Fibroblast of upper back skin (primary cell): ENCODE measurements at places on chromosomes 16 and 17.

- no peak for DNase-seq
These were observed 36.4 kb downstream of the PEMT start for GRCh38 chr17:17555151-17555550.

GRCh38 chr17:82627405-82627804 is 20.8 kb downstream of the WDR45B start:
- DNase-seq = no peak

GRCh38 chr17:15124264-15124595 is 140.9 kb downstream of the PMP22 start:
- peak; percentile 82 for DNase-seq

DNA sequence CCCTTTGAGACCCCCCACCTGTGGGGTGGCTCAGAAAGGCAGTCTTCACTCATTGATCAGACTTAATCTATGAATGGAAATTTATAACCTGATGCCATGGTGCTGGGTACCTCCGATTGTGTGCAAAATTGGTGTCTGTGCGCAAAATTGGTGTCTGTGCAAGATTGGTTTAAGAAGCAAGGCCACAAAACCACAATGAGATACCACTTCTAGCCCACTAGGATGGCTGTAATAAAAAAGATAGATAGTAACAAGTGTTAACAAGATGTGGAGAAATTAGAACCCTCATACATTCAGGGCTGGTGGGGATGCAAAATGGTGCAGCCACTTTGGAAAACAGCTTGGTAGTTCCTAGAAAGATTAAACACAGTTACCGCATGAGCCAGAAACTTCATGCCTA is 13.9 kb upstream of the CSNK2A2 start:
- DNase-seq = no peak

DNA sequence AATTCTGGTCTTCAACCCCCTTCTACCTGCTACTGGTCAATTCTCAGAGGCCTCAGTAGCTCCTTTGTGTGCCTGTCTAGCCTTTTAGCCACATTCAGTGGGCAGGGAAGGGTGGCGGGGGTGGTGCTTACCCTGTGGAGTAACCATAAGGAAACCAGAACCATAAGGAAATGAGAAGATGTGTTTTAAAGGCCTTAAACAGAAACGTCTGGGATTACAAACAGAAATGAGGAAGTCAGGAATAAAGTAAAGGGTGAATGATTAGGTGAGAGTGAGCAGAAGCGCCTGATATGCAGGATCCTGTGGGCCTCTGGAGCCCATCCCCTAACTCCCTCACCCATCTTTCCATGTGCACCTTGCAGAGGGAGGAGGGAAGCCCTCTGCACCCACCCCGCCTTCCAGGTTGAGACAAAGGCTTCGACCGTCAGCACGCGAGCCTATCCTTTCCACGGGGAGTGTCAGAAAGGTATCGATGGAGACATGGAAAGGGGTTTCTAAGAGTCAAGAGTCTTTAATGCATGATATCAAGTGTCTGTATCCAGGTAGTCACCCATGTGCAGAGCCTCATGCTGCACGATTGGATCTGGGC is 20.4 kb downstream of the KIAA0513 start:
- no peak for DNase-seq

- DNase-seq = no peak
These were observed 27.3 kb downstream of the AATF start for GRCh38 chr17:36975922-36976515.

GRCh38 chr16:80993307-80993706 is 13.4 kb downstream of the CMC2 start:
- DNase-seq = peak; percentile 92

DNA sequence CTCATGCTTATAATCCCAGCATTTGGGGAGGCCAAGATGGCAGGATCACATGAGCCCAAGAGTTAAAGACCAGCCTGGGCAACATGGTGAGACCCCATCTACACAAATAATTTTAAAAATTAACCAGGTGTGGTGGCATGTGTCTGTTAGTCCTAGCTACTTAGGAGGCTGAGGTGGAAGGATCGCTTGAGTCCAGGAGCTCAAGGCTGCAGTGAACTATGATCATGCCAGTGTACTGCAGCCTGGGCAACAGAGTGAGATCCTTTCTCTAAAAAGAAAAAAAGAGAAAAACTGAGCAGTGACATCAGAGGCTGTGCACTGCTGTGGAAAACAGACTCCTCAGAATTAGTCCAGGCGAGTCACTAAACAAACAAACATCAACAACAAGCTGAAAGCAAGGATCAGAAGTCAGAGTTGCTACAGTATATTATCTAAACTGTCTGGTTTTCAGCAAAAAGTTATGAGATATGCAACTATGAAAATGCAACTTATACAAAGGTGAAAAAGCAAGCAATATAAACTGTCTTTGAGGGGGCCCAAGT is 39.3 kb downstream of the CBFB start:
- no peak for DNase-seq

DNA sequence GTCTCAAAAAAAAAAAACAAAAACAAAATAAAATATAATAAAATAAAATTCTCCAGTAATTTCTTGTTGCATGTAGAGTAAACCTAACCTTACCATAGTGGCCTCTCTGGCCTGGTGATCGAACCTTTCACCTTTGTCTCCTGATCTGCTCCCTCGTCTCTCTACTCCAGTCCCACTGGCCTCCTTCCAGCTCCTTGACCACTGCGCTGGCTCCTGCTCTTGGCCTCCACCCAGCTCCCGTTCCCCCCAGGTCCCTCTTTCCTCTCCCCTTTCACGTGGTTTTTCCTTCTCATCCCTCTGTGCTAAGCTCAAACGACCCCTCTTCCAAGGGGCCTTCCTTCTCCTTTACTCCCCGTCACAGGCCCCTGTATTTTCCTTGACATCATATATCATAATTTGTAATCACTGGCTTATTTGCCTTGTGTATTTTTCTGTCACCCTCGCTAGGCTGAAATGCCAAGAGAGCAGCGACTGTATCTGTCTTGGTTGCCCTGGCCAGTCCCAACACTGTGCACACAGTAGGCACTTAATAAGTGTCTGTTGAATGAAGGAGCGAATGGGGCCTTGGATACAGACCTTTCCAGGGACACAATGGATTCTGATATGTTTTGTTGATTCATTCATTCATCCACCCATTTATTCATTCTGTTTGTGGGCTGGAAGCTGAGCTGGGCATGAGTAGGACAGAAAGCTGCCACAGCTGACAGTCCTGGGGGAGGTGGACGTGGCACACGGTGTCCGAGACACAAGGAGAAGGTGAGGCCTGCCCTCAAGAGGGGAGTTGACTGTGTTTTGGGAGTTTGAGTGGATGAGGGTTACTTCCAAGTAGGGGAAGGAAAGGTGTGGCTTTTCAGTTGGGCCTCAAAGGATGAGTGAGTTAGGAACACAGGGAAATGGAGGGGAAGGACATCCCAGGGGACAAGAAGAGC is 5.8 kb upstream of the SCN4A start:
- DNase-seq = no peak

DNA sequence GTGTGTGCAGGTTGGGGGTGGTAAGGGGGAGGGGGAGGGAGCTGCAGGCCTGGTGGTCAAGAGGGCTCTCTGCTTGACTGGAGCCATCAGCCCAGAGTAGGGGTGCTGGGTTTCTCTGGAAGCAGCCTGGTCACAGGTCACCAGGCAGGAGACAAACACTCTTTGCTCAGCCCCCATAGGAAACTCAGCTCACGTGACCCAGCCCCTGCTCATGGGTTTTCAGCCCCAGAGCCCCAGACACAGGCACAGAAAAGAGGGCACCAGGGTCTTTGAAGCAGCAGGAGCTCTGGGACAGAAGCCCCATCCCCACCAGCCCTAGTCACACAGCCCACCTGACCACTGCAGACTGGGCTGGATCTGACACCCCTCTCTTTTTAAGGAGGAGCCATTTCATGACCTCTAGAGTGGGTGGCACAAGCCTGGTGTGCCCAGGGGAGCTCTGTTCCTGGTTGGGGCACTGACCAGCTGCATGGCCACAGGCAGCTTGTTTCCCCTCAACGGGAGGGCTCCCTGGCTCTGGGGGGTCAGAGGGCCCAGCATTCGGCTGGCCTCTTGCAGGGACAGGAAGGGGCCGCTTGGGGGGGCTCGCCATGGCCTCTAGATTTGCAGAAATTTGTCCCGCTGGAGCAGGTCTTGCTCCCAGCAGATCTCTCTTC is 13.8 kb upstream of the CD79B start:
- no peak for DNase-seq

- peak; percentile 75 for DNase-seq
These were observed 144.8 kb downstream of the KCNJ2 start for GRCh38 chr17:70314096-70314495.

- no peak for DNase-seq
These were observed 207.6 kb downstream of the FTO start for GRCh38 chr16:53911513-53911912.

DNA sequence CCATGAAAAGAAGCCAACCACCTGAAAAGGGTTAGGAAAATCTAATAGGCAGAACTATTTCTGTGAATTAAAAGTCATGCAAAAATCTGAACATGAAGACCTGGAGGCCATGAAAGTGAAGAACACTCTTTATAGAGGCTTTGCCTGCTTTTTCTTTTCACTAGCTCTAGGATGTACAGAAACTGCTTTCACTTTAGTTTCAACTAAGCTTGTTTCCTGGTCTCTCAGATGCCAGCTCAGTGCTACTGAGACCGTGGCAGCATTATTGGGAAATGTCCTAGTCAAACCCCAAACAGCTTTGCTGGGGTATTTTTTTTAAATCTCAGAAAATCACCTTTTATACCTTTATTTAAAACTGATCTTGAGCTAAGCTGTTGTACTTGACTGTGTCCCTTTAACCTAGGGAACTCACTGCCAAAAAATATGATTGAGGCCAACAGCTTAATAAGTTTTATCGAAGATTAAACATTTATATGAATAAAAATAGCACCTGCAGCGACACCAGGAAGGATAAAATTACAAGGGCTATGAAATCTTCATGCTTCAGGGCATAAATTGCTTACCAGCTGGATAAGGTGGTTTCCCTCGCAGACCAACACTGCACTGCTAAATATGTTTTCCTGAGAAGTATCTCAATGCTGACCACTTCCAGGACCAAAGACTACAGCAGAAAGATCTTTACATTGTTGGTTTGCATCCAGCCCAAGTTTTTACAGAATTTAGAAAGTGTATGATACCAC is 621.8 kb upstream of the ZFHX3 start:
- no peak for DNase-seq

DNA sequence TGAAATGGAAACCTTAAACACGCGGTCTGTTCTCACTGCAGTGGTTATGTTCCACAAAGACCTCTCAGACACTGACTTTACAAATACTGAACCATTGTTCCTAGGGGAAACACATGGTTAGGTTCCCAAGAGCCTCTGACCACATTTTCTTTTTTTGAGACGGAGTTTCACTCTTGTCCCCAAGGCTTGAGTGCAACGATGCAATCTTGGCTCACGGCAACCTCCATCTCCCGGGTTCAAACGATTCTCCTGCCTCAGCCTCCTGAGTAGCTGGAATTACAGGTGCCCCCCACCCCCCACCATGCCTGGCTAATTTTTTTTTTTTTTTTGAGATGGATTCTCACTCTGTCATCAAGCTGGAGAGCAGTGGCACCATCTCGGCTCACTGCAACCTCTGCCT is 179.7 kb downstream of the RBFOX3 start:
- DNase-seq = no peak

DNA sequence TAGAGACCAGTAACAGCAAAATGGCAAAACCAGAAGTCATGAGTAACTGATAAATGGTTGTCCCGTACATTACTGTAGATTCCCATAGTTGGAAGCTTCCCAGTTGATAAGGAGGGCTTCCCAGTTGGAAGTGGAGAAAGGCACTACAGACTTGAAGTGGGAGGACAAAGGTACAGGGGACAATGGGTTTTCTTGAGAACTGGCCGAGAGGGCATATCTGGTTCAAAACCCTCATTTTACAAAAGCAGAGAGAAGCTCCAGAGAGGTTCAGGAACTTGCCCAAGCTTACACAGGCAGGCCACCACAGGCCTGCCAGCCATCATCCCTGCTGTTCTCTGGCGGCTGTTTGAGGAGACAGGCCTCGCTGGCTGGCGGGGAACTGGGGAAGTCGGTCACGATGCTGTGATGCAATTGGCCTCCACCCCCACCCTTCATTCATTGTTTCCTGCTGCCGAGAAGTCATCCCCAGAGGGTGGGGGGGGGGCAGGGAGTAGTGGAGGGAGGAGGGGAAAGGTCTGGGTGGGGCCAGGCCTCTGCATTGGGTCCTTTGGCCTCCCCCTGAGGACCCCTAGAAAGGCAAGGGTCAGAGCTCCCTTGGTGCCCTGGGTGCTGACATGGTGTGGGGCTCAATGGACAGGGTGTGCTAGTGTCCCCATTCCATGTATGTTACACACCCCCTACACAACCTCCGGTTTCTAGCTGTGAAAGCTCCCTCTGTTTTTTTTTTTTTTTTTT is 3.0 kb downstream of the UBALD2 start:
- DNase-seq = peak; percentile 75

GRCh38 chr17:76123749-76124581 is 17.1 kb downstream of the FOXJ1 start:
- DNase-seq = no peak

- no peak for DNase-seq
These were observed 11.2 kb upstream of the ANKRD40CL start for GRCh38 chr17:50778471-50778870.

DNA sequence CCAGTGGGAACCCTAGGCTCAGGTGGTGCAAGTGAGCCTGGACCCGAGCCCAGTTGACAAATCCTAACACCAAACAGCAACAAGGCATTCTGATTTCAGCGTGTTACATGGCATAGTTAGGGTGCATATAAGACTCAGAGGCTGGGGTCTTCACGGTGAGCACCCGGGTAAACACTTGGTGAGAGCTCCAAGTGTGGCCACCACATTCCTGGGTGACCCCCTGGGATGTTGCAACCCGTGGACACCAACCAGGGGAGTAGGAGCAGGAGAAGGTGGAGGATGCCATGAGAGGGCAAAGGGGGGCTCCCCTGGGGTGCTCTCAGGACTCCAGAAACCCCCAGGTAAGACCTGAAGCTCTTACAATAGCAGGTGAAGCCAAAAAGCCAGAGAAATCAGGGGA is 69.9 kb upstream of the CDH5 start:
- no peak for DNase-seq

DNA sequence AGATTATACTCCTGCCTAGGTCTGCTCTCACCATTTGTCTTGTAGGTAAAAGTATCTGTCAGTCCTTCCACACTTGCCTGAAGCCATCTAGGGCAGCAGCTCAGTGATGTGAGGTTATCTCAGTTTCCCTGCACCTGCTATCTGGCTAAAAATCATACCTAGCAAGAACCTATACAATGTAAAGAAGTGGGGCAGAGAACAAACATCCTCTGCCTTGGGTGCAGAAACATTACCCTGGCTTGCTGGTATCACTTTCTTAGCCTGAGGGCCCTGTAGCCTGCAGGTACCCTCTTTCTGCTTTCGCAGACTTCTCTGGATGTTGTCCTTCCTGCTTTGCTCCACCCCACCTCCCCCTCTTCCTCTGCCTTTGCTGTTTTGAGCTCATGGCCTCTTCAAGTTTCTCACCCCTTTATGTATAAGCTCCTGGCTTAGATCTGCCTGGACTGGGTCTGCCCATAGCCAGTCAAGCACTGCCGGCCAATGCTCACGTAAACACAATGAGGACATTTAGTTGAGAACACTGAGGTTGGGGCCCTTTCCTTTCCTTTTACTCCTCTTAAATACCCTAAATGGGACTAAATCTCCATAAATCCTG is 8.7 kb upstream of the SDK2 start:
- no peak for DNase-seq

GRCh38 chr16:2598723-2599122 is 60.9 kb downstream of the PDPK1 start:
- DNase-seq = no peak
